ENCODE measurements at places on chromosomes 13 and 19.

DNA sequence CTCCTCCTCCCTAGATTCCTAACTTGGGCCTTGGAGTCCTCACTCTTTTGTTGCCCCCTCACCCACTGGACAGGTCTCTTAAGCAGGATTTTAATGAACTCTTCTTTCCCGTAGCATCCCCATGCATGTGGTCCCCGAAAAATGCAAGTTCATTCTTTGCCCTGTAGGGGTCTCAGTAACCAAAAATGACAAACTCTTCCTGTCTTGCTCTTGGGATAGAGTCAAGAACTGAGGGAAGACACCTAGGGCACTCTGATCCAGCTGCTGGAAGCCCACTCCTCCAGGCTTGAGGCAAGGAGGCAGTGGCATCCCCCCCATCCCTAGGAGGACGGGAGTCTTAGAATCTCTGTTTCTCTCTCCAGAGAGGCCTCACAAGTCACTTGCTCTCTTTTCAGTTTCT is 987.0 kb downstream of the DIAPH3 start:
- no peak for DNase-seq

DNA sequence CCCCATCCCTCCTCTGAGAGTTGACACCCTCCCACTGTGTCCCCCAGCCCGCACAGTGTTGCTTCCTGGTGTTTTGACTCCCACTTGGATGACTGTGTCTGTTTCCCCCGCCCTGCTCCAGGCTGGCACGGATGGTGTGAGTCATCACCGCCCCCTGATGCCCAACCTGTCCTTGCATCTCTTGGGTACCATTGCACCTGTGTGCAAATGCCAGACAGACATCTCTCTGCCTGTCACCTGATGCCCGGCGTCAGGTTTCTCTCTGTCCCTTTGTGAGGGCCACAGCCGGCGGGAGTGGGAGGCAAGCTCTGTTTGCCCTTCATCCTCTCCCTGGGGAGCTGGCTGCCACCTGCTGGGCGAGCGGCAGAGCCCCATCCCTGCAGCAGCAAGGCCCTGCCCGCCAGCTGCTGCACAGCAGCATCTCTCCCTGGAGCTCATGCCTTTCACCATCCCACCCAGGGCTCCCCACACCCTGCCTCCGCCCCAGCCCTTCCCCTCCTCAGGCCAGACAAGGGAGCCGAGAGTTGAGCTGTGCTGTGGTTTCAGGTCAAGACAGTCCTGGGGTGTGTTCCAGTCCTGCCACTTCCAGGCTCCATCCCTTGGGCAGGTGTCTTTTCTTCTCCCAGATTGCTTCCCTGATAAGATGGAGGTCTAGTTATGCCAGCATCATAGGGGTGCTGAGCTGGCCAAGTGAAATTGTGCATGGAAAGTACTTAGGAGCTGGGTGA is 29.7 kb downstream of the NKPD1 start:
- no peak for DNase-seq

DNA sequence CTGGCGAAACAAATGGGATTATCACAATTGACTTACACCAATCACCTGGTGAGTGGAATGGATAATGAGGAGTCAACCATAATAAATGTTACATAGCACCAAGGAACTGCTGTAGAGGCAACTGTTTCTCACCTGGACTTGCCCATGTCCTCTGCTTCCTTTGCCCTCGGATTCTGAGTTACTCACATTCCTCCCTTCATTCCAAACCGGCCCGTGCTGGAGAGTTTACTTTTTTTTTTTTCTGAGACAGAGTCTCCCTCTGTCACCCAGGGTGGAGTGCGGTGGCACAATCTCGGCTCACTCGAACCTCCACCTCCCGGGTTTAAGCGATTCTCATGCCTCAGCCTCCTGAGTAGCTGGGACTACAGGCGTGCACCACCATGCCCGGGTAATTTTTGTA is 41.5 kb upstream of the TSC22D1 start:
- DNase-seq = no peak

DNA sequence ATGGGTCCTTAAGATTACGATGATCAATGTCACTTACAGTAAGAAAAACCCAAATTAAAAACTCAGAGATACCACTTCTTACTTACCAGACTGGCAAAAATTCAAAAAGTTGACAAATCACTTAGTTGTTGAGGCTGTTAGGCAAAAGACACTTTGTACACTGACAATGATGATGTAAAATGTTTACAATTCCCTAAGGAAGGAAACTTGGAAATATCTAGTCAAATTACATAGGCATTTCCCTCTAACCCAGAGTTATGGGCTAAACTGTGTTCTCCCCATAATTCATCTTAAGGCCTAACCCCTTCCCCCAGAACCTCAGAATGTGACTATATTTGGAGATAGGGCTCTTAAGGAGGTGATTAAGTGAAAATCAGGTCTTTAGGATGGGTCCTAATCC is 12.0 kb downstream of the TGDS start:
- no peak for DNase-seq

GRCh38 chr19:21603431-21604231 is 98.2 kb downstream of the ZNF429 start:
- no peak for DNase-seq

GRCh38 chr19:18185538-18185937 is 7.5 kb upstream of the MPV17L2 start:
- DNase-seq = no peak

DNA sequence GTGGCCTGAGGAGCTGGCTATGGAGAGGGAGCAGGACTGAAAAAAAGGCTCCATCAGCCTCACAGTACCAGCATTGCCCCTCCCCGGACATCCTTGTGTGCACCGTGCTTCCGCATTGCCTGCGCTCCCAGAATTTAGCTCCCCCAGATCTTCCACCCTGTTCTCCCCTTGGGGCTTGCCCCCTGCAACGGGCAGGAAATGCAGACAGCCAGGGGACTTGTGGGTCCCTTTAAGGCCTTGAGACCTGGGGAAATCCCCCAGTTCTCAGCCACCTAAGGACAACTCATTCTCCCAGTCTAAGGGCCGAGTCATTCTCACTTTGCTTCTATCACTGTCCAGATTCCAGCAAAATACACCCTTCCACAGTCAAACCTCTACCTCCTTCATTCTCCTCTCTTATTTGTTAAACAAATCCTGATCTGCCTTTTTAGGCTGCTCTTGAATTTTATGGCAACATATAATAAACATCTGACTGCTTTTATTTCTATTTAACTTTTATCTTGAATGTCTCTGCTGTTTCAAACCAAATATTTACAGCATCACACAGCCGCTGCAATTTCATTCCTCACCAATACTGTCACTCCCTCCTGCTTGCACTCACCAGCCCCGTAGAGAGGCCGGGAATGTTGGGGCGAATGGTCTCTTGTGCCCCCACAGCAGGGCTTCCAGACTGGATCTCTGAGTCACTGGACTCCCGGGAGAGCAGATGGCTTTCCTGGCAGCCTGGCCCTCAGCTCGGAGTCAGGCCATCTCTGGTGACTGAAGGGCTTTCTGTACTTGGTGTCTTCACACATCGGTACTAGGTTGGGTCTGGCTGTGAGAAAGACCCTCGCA is 221.9 kb downstream of the TSHZ3 start:
- DNase-seq = peak; percentile 95

- no peak for DNase-seq
Measured at GRCh38 chr13:23985839-23986238, 88.5 kb upstream of the C1QTNF9B start.

DNA sequence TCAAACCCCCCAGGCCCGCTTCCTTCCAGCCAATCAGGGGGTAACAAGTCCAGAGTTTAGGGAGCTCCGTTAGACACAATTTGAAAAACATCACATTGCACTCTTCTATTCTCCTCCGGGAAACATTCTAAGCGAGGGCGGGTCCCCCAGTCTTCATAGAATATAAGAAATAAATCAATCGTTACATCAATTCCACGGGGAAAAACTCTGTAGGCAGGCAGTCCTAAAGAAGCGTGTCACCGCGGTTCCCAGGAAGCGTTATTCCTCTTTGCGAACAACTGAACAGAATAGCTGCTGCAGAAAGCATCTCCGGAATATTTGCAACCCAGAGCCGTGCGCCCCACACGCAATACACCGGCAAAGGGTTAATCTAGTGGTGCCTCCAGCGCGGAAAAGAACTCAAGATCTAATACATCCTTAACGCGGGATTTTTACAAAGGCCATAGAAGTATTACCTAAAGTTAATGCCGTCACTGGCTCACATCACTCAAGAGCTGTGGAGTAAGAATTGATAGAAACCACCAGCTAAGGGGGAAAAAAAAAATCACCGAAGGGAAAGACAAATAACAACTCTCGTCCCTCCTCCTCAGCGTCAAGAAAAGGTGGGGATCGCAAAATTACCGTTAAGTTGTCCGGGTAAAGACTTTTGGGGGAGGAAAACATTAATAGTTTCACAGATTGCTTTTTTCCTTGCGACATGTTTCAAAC is 65.1 kb downstream of the KCNRG start:
- no peak for DNase-seq

- DNase-seq = no peak
Measured at GRCh38 chr13:36766295-36766694, 52.7 kb upstream of the RFXAP start.

DNA sequence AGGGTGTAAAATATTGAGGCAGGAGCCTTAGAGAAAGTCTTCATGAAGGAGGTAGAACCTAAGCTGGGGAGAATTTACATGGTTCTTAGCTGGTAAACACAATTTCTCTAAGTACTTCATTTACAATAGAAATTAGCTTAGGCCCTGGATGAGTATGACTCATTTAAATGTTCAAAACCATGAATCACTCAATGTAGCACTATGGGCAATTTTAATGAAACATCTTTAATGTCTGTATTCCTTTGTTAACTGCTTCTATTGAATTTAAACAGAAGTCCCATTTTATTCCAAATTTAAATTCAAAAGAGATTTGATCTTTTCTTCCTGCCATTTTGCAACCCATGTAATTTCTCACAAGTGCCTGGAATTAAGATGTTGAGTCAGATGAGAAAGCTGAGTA is 252.1 kb downstream of the RFC3 start:
- DNase-seq = no peak

- DNase-seq = no peak
Measured at GRCh38 chr13:38702669-38703068, 15.8 kb downstream of the FREM2 start.

GRCh38 chr19:39078436-39079200 is 5.5 kb upstream of the ACP7 start:
- peak; percentile 93 for DNase-seq

- DNase-seq = no peak
Measured at GRCh38 chr19:14383661-14384555, 2.7 kb downstream of the ADGRE5 start.

DNA sequence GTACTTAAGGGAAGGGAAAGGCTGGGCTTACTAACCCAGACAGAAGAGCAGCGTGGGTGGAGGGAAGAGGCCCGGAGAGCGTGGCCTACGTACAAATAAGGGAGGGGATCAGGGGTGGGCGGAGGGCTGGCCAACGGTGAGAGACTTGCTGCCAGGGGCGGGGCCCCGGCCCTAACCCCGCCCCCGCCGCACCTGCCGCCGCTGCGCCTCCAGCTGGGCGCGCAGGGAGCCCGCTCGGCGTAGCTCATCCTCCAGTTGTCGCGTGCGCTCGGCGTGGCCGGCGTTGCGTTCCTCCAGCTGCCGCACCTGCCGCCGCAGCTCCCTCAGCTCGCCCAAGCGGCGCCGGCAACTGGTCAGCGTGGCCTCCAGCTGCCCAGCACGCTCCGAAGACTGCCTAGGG is 5.7 kb downstream of the HOOK2 start:
- DNase-seq = no peak

GRCh38 chr13:88648598-88649373 is 977.6 kb downstream of the SLITRK5 start:
- DNase-seq = no peak

GRCh38 chr13:35850569-35850968 is 280.6 kb downstream of the DCLK1 start:
- no peak for DNase-seq

GRCh38 chr19:58546019-58546530 is 2.2 kb downstream of the TRIM28 start:
- DNase-seq = no peak

DNA sequence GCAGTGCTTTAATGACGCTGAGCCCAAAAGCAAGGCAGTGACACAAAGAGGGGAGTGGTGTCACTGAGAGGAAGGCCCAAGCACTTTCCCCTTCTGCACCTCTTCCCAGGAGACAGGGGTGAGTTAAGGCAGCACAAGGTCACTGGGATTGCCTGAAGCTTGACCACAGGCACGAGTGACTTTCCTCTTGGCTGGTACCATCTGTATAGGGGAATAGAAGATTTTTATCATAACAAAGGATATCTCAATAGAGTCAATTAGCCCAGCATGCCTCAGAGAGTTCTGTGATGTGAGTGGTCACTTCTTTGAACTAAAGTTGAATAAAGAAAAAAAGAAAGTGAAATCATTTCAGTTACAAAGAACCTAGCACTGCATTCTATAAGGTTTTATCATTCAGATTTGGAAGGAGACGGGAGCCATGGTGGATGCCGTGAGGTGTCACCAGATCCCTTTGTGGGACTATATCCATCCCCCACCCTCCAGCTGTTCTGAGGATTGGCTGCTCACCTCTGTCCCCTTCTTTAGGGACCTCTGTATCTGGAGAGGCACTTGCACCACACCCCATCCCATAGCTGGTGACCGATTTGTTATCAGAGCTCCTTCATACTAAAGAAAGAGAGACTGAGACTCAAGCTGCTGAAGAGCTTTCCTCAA is 291.2 kb downstream of the DCT start:
- DNase-seq = no peak

DNA sequence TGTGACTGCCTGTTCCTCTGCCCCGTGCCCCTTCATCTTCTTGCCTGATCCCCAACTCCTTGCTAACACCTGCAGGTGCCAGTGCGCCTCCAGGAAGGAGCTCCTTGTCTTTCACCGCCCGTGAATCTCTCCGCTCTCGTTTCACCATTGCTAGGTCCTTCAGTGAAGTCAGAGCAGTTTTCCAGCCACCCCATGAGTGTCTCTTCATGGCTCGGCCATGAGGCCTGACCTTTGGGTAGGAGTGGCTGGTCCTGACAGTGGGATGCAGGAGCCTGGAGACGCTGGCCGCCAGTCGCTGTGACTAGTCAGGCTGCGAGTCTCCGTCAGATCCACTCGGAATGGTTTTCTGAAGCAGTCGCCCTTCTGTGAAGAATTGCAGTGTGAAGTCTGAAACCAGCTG is 43.8 kb downstream of the ING1 start:
- no peak for DNase-seq

DNA sequence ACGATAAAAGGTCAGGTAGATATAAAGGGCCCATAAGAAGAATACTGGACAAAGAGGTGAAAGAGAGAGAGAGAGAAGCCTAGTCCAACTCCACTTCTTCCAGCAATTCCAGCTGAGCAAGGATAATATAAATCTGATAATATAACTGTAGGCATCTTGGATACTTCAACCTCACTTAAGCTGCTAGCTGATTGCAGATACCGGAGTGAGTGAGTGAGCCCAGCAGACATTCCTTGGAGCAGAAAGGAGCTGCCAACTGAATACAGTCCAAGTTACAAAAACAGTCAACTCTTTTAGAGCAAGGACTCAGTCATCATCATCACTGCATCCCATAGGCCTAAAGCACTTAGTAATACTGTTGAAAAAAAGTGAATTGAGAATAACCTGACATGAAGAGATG is 387.6 kb downstream of the SLITRK6 start:
- DNase-seq = no peak

GRCh38 chr19:35608251-35608650 is 4.3 kb upstream of the HAUS5 start:
- DNase-seq = no peak
